ENCODE measurements at places on chromosomes 16 and 17.

- no peak for DNase-seq
Measured at GRCh38 chr16:73151225-73151624, 103.3 kb upstream of the ZFHX3 start.

DNA sequence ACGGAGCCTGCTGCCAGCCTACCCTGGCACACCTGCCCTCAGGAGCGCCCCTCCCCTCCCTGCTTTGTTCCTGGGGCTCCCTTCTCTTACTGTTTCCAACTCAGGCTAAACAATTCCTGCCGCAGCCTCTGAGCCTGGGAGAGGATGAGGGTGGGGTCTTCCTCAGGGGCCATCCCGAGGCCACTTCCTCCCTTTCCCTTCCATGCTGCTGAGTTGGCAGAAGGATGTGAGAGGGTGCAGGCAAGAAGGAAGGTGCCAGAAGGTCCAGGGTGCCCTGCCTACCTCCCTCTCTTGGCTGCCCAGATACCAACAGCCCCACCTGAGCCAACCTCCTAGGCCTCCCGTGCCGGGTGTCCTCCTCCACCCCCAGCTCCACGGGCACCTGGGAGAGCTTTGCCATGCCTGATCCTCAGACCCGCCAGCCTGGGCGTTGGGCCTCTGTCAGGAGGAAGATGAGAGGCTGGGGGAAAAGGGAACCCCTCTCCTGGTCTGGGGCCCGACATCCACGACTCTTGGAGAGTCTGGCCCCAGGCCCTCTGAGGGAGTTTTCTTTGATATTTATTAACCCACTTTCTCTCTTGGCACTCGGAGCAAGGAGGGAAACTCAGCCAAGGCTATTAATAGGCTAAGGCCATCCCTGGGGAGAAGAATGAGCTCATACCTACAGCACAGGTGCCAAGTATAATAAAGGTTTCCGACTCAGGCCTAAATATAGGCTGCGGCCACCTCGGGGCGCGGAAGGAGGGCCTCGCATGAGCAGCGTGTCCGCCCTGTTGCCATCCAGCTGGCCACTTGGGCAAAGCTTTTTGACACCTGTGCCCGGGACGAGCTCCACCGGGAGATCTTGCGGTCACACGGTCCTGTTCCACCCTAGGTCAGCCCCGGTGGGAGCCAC lies 232.0 kb downstream of the ENGASE start:
- DNase-seq = no peak

DNA sequence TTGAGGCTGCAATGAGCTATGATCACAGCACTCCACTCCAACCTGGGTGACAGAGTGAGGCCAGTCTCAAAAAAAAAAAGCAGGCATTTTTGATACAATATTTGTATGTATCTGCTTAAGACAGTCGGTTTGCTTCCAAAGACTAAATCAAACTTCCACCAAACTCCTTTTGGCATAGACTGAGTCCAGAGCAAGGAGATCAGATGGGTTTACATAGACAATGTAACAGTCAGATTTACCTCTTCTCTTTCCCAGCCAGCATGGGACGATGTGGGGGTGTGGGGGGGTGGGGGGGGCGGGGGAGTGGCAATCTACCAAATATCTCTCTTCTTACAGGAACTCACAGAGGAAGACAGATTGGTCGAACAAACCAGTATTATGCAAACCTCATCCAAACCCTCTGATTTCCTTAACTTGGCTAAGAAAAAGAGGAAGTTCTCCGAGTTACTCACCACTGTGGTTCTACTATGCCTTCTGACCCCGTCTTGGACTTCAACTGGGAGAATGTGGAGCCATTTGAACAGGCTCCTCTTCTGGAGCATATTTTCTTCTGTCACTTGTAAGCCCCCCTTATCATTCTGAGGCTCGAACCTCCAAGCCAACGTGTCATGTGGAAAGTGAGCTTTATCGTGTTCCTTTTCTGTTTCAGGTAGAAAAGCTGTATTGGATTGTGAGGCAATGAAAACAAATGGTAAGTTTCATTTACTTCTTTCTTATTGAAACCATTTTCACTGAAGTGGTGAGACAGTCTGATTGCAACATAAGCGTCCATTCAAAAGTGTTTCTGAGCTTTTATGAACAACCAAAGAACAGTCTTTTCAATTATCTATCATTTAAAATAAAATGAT lies at the start of gene MILR1:
TSS of gene MILR1 (plus strand) at position 451 of the 848 bp plus-strand sequence. CDS start at position 505, 54 bp downstream.
- peak; percentile 82 for DNase-seq

GRCh38 chr16:6641091-6641490 lies 691.6 kb upstream of the RBFOX1 start:
- no peak for DNase-seq

- peak; percentile 90 for DNase-seq
Measured at GRCh38 chr17:80791758-80792284, 199.8 kb upstream of the CHMP6 start.

DNA sequence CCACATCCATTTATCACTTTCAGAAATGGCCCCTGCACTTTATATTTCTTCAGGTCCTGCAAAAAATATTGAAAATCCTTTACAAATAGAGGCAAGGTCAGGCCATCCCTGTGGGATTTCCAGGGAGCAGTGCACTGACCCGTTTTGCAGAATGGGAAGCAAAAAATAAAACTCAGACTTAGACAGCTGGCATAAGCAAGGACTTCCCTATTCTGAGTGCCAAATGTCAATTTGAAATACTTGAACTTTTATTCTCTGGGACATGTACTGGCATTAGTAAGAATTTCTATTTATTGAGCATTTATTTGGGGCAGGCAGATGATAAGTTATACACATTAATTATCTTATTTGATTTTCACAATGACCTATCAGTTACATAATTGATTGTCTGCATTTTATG lies 32.4 kb downstream of the PRKCB start:
- no peak for DNase-seq

GRCh38 chr16:31487720-31488467 lies 5.0 kb downstream of the SLC5A2 start:
- peak; percentile 73 for DNase-seq

DNA sequence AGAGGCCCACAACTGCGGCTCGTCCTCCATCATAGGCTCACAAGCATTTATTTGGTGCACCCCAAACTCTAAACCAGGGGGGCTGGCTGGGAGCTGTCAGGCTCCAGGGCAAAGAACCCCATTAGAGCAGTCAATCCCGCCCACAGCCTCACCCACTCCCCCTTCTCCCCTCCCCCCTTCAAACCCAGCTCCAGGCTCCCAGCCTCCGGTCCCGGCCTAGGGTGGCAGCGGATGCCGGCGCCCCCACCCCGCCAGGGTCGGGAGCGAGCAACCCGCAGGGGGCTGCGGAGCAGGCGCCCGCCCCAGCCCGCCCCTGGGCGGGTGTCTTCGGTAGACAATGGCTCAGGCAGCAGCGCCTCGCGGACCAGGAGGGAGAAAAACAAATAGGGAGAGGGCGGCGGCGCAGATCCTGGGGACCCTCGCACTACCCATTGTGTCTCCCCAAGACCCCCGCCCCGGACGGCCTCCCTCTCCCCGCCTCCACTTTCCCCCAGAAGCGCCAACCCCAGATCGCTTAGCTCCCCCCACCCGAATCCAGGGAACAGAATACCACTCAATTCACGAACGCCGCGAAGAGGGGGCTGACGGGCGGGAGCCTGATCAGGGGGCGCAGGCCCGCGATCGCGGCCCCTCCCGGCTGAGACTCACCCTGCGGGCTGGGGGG lies 572 bp downstream of the FAM171A2 start:
- peak; percentile 56 for DNase-seq

DNA sequence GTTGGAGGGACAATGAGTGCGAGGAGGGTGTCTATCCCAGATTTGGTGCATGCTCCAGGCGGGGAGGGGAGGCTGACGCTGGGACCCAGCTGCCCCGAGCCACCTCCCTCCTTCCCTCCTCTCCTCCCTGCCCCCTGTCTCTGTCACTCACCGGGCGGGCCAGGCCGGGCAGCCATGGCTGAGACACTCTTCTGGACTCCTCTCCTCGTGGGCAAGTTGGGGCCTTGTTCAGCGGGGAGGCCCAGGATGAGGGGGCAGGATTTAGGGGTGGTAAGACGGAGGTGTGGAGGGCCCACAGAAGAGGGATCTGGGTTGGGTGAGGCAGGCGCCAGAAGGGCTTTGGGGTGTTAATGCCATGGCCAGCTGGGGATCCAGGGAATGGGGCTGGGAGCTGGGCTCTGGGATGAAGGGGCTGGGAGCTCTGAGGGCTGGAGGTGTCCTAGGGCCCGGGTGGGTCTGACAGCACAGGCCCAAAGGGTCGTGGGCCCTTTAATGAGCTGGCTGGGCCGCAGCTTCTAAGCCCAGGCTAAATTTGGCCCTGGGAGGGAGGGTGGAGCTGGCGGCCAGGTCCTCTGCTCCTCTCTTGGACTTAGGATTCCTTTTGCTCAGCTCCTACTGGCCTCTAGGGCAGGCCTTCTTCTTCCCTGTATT lies at the start of gene SGCA:
TSS of gene SGCA (plus strand) at position 139 of the 651 bp plus-strand sequence. CDS start at position 175, 36 bp downstream.
- DNase-seq = no peak

DNA sequence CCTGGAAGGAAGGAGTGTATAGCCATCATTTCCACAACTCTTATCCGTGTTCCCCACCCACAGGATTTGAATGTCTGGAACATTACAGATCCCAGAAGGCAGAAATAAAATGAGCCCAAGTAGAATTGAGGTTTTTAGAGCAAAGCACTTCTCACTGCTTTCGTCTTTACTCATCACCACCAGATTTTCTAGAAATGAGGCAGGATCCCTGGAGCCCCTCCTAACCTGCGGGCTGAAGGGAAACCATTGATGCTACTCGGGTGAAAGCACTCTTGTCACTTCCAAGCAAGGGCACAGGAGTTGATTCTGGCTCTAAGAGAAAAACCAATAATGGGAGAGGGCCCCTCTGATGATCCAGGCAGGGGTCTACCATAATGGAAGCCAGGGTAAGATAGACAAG lies 2.8 kb upstream of the ALDOC start:
- DNase-seq = no peak

GRCh38 chr17:81267390-81268067 lies 27.6 kb downstream of the SLC38A10 start:
- DNase-seq = no peak

- DNase-seq = no peak
Measured at GRCh38 chr17:31416503-31416923, 25.0 kb downstream of the RAB11FIP4 start.

DNA sequence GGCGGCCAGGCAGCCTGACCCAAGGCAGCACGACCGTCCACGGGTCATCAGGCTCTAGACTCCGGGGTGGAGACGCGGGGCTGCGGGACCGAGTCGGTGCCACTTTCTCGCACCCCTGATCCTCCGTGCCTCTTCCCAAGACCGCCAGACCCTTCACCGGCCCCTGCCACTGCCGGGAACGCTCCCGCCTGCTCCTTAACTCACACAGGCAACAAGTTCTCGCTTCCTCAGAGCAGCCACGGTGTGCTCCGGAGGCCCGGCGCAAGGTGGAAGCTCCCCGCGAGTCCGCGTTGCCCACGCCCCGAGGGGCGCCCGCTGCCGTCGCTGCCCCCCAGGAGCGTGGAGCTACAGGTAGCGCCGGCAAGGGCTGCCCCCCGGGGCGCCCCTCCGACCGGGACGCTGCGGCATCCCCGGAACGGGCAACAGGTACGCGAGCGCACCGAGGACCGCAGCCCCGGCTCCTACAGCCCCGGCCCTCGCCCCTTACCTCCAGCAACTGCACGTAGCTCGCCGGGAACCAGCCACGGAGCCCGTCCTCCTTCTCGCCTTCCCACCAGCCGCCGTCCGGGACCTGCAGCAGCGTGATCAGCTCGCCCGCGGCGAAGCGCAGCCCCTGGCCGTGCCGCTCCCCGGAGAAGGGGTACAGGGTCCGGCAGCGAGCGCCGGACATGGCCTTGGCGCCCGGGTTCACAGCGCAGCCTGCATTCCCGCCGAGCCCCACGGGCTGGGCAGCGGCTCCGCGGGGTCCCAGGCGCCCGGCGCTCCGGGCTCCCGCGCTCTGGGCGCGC lies 491 bp downstream of the GAS7 start:
- DNase-seq = peak; percentile 45

GRCh38 chr17:62965686-62966425 lies at the start of gene TANC2:
Gene TANC2, plus strand, starts transcription at chr17:62966235. Its CDS starts 43,325 bp downstream, at chr17:63009560.
- peak; percentile 98 for DNase-seq

- DNase-seq = peak; percentile 46
Measured at GRCh38 chr17:65554553-65555223, 6.8 kb downstream of the AXIN2 start.

DNA sequence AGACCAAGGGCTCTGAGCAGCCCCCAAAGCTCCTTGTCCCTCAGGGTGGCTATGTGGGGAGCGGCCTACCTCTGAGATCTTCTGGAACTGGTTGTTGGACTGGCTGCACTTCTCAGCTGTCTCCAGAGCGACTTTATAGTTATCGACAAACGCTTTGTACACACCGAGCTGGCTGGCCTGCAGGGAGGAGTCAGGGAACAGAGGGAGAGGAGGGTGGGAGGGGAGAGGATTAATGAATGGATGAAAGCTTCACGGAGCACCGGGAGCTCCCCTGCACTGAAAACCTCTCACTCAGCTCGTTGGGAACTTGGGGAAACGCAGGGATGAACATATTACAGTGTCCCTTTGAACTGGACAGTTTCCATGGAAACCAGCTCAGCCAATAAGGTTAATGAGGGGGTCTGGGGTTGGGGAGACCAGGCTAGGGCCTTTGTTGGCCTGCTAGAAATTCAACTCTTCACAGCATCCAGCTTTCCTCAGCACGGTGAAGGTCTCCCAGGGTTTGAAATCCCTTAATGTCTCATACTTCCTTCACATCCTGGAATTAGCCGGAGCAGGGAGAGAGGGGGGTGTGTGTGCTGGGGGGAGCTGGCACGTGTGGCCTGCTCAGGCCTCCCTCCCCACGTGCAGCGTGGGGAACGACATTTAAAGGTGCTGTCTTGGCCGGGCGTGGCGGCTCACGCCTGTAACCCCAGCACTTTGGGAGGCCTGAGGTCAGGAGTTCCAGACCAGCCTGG lies 86.7 kb downstream of the TIMM22 start:
- DNase-seq = peak; percentile 35

DNA sequence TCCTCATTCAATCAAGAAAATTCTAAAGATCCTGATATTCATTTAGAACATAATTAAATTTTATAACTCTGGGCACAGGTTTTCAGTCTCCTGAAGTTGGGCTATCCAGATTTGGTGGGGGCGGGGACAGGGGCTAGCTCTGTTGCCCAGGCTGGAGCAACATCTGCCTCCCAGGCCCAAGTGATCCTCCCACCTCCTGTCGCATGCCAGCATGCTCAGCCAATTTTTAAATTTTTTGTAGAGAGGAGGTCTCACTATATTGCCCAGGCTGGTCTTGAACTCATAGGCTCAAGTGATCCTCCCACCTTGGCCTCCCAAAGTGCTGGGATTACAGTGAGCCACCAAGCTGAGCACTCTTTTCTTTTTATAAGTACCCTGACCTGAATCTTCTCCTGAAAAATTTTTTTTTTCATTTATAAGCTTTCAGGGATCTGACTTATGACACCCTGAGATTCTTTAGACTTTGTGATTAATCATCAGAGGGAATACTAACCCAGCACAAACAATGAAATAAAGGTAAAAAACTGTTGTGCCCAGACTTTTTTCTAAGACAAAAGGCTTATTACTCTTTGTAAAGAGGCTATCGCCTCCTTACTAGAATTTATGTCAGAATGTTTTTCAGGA lies 62.6 kb downstream of the TUBD1 start:
- no peak for DNase-seq

GRCh38 chr17:72554508-72554907 lies 433.7 kb downstream of the SOX9 start:
- no peak for DNase-seq

- DNase-seq = peak; percentile 94
Measured at GRCh38 chr16:85612191-85612800, 826 bp upstream of the GSE1 start.
